ENCODE measurements at places on chromosomes 2 and 18.
A peak's percentile ranks its signal among the peaks of the same experiment; 100 is the strongest.

DNA sequence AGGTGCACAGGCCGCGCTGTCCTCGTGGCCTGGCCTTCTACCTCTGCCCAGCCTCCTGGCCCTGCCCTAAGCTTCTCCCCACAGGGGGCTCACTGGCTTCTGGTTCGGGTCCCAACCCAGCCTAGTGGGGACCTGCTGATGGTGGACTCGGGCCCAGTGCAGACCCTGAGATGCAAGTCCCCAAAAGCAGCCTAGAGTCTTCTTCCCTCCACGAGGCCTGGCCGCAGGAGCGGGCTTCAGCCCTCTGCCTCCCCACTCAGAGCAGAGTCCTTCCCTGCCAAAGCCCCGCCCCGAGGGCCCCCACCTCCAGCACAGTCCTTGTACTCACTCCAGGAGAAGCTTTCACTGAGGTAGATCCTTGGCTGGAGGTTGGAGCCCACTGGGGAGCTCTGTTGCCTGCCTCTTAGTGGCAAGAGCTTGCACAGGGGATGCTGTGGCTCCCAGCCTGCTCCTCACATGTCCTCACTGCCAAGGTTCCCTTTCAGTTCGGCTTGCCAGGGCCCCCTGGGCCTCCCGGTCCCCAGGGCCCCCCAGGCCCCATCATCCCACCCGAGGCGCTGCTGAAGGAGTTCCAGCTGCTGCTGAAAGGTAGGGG, 3.6 kb downstream of the ERFE start:
- no peak for DNase-seq

- no peak for DNase-seq
Observed at GRCh38 chr18:35466334-35466733, 31.4 kb downstream of the INO80C start.

DNA sequence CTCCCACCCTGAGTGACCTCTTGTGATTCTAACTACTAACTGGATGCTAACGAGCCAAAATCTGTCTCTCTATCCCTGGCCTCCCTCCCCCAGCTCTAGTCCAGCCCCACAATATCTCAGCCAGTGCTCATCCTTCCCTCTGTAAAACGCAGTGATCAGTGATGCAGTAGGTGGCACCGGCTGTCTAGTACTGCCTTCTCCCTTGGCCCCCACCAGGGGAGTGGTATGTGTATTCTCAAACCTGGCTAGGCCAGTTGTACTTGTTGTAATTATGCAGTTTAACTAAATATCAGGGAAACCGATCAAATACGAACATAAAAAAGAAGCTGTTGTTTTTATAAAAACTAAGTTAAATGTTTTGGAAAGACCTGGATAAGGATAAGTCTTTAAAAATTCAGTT, 113.2 kb upstream of the ALPP start:
- no peak for DNase-seq

DNA sequence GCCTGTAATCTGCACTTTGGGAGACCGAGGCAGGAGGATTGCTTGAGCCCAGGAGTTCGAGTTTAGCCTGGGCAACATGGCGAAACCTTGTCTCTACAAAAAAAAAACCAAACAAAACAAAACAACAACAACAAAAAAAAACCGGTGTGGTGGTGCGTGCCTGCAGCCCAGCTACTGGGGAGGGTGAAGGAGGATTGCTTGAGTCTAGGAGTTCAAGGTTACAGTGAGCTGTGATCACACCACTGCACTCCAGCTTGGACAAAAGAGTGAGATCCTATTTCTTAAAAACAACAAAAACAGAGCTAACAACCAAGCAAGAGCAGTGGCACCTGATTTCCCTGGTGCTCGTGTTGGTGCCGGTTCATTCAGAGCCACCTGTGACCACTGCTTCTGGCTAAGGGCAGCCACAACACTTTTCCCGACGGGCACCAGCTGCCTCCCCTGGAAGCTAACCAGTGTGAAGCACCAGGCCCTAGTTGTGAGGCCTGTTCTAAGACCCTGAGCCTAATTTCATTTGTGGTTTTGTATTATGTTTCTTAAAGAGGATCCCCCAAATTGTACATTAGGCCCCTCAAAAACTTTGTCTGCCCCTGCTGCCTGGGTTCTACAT, 1.3 kb downstream of the AOX1 start:
- DNase-seq, result no peak

- DNase-seq, result peak; percentile 83
Observed at GRCh38 chr2:72931280-72931910, 14.1 kb downstream of the EMX1 start.

DNA sequence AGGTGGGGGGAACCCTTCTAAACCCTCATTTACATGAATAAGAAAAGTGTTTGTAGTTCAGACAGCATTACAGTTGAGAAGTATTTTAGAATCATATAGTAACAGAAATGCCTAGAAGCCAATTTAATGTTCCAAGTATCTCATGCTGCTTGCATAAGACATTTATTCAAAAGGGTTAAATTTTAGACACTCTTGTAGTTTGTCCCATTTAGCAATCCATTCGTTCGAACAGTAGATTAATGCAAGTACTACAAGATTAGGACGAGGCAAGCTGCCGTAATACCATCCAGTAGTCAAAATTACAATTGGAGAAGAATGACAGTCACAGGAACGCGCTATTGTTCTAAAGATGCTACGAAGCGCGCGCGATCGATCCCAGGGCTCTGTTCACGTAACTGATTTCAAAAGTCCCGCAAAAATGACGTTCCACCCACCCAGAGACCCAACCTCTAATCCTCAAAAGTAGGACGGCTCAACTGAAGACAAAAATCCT, 1.2 kb downstream of the TMEM237 start:
- no peak for DNase-seq

DNA sequence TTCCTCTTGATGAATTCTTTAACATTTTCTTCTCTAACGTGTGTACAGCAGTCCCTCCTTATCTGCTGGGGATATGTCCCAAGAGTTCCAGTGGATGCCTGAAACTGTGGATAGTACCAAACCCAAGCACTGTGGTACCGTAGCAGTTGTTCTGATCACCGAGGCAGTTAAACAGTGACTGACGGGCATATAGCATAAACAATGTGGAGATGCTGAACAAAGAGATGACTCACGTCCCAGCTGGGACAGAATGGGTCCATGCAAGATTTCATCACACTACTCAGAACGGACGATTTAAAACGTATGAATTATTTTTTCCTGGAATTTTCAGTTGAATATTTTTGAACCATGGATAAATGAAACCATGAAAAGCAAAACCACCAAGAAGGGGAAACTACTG, 54.5 kb upstream of the SPAG16 start:
- DNase-seq, result peak; percentile 46

DNA sequence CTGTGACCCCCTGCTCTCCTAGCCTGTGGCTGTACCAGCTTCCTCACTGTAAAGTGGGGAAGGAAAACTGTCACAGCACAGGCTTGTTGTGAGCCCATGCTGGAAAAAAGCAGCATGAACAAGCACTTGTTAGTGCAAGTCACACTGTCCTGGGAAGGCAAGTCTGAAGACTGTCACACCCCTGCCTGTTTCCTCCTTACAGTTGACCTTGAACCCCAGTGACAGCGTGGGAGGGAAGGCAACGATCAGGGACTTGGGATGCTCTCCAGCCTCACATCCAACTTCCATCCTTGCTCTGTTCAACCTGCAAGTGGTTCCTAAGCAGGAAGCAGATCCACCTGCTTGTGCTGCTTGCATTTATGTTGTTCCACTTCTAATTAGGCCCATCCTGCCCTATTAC, 311.3 kb upstream of the KLHL29 start:
- DNase-seq, result no peak

DNA sequence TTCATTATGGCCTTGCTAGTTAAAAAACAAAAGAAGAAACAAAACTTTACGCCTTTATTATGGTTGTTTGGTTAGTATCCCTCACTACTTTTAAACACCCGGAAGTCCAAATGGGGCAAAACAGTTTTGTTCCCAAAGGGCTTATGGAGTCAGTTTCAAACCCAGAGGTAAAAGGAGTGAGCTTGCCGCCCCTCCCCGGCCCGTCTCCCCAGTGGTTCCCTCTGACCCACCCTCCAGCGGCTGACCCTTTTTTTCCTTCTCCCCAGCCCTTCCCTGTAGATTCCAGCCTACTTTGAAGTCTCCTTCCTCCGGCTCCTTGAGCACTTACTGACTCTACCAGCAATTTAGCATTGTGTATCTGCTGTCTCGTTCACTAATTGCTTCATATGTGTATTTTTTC, 209.2 kb downstream of the ICOS start:
- DNase-seq, result no peak

- no peak for DNase-seq
Observed at GRCh38 chr2:199756211-199756610, 94.8 kb downstream of the FTCDNL1 start.

DNA sequence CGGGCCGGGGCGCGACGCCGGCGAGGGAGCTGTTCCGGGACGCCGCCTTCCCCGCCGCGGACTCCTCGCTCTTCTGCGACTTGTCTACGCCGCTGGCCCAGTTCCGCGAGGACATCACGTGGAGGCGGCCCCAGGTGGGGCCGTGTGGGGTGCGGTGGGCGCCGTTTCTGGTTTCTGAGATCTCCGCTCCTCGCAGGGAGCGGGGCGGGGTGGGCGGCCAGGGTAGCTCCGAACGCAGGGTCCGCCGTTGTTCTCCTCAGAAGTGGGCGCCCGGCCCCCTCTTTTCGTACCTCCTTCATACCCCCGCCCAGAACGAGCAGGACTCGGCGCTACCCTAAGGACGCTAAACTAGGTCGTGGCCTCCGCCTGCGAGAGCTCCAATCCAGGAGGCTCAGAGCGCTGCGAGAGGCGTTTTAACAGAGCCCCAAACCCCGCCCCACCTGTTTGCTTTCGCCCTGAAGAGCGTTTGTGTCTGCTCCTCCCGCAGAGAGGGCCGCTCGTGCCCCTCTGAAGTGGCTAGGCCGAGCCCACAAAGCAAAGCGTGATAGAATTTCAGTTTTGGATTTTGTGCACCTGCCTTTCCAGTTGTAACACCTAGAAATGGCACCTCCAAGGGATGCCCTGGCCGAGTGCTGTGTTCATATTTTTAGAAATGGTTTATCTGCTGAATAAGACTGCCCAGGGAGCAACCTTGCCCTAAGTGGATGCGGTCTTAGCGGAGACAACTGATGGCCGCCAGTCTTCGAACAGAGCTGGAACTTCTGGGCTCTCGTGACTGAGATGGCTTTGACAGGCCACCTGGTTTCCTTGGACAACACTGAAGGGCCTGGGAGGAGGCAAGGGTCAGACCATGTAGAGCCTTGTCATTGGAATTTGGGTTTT, 626 bp downstream of the CAPN10 start:
- peak; percentile 58 for DNase-seq

- no peak for DNase-seq
Observed at GRCh38 chr2:181877181-181877664, 14.3 kb upstream of the ITPRID2 start.

GRCh38 chr18:35043207-35043606, 2.0 kb downstream of the MAPRE2 start:
- no peak for DNase-seq

DNA sequence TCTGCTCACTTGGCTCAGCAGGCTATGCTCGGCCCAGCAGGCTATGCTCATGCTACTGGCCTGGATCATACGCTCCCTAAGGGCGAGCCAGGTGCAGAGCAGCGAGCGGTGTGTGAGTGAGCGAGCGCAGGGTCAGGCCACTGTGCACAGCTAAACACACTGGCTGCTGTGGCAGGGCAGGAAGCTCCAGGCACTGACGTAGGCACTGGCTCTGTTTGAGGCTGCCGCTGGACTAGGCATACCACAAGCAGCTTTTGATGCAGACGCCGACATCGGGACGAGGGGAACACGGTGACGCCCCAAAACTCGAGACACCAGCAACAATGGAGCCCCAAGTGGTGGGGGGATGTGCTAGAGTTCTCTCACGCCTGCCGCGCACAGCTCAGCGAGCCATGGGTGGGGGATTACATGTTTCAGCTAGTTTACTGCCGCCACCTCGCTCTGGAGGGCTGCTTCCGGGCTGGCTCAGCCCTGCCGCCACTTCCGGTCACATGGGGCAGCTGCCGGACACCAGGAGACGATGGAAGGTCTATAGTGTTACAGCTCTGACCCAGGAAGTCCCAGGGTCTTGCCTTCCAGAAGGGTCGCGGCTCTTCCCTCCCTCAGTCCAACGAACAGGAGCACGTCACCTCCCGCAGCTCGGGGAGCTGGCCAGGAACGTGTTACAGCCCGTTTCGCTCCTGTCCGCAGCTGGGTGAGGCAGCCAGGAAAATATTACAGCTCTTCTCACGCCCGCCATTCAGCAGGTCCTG, 1176.9 kb upstream of the LRRTM1 start:
- DNase-seq, result no peak

GRCh38 chr18:13321923-13322322, 103.4 kb downstream of the LDLRAD4 start:
- no peak for DNase-seq

- DNase-seq, result no peak
Observed at GRCh38 chr18:3147935-3148554, 71.7 kb downstream of the MYOM1 start.

- DNase-seq, result no peak
Observed at GRCh38 chr2:64629329-64629781, 24.4 kb downstream of the SERTAD2 start.

GRCh38 chr2:109124982-109125592, 3.9 kb upstream of the SH3RF3 start:
- DNase-seq, result no peak

- no peak for DNase-seq
Observed at GRCh38 chr2:240983361-240983995, 14.9 kb upstream of the SNED1 start.

- DNase-seq, result no peak
Observed at GRCh38 chr18:6948281-6949055, 169.1 kb downstream of the LAMA1 start.

- no peak for DNase-seq
Observed at GRCh38 chr2:207670887-207671286, 40.6 kb upstream of the CCNYL1 start.

DNA sequence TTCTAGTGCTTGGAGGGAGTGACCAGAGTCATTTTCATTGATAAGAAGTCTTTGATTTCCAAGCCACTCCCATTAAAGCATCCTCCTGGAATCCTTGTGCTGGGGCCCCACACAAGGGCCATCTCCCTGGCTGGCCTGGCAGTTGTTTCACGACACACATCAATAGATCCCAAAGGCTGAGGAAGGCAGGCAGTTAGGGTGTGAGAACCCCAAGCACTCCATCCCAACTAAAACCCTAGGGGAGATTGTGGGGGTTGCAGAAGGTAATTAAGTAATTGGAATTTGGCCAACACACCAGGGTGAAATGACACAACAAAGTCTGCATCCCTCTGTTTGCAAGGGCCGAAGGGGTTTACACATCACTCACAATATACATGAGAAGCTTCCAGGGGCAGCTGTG, 578.1 kb upstream of the SYT4 start:
- DNase-seq, result no peak

DNA sequence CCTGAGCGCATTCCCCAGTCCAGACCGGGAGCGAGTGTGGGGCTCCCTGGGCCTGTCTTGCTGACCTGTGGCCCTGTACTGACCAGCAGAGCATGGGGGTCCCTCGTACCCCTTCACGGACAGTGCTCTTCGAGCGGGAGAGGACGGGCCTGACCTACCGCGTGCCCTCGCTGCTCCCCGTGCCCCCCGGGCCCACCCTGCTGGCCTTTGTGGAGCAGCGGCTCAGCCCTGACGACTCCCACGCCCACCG, 5.3 kb downstream of the NEU4 start:
- DNase-seq, result no peak

- DNase-seq, result no peak
Observed at GRCh38 chr2:151852260-151853069, 24.2 kb upstream of the ARL5A start.
